Hematopoietic multipotent progenitor cell treated with erythropoietin and hydrocortisone succinate and interleukin-3 and kit ligand, for 4 days (in vitro differentiated cells): ENCODE measurements at places on chromosomes 12 and 14.

DNA sequence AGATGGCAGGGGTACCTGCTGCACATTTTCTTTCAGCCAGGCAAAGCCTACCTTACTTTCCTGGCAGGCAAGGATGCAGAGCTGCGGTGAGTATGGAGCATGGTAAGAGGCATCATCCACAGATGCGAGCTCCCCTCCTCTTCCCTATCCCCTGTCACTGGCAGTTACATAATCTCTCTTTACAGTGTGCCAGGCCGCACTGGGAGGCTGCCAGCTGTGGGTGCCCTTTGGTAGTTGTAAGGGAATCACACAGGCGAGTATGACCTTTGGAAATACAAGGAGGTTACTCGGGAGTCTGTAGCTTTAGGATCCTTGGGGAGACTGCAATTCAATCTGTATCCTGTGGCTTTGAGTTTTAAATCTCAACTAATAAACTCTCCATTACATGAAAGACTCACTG is 132.5 kb downstream of the KTN1 start:
- no peak for DNase-seq

GRCh38 chr14:56367416-56367815 is 212.2 kb upstream of the TMEM260 start:
- DNase-seq = no peak

GRCh38 chr12:2804393-2805142 is 7.9 kb upstream of the ITFG2 start:
- DNase-seq = peak; percentile 13

- DNase-seq = no peak
These were observed 30.5 kb upstream of the REP15 start for GRCh38 chr12:27665704-27666103.

DNA sequence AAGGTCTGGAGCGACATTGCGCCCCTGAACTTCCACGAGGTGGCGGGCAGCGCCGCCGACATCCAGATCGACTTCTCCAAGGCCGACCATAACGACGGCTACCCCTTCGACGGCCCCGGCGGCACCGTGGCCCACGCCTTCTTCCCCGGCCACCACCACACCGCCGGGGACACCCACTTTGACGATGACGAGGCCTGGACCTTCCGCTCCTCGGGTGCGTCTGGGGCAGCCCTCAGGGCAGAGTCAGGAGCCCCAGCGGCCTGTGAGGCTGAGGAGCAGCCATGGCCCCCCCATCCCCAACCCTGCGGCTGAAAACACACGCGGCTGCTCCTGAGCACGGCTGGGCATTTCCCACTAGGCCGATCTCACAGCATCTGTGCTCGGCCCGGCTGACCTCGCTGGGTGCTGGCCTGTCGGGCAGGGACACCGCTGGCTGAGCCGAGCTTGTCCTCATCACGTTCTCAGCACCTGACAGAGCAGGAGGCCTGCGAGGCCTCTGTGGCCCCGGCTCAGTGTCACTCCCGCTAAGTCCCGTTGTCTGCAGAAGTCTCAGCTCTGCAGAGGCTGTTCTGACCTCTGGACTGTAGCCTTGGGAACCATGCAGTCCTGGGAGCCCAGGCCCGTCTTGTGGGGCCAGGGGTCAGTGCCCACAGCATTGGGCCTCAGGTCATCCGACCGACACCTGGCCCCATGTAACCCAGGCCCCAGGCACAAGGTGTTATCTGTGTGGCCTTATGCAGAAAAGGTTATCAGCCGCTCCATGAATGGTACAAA is 12.6 kb downstream of the MMP17 start:
- DNase-seq = no peak

DNA sequence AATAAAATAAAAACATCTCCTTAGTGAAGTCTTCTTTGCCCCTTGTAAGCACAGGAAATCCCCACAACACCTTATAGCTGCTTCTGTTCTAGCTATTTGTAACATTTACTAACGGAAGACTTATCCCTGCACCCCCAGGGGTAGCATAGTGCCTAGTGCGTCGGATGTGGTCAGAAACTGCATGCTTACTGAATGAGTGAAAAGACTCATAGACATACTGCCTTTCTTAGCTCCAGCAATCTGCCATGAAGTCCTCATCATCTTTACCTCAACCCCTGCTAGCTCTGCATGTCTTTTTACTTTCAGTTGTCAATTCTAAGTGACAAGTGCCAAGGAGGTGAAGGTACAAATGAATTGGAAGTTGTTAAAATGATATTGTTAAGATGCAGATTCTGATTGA is 12.9 kb downstream of the RIOX1 start:
- no peak for DNase-seq

GRCh38 chr14:64388533-64389285 is 556 bp downstream of the MTHFD1 start:
- peak; percentile 41 for DNase-seq

DNA sequence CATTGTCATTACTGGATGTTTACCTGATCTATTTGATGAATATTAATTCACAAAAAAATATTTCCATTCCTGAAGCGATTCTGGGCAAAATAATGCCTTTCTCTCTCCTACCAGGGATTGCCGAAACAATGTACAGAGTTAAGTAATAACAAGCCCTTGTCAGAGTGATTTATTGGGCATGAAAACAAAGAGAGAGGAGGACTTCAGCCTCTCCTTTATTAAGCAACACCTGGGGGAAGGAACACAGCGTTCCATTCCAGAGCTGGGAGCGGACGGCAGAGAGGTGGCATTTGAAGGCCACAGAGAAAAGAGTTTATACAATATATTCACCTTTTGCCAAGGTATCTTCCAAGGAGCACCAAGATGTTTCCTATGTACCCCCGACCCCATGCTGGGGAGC is 165.8 kb downstream of the KSR2 start:
- no peak for DNase-seq

GRCh38 chr12:31803306-31804184 is 74.7 kb upstream of the AMN1 start:
- no peak for DNase-seq

GRCh38 chr12:108047071-108047550 is 82.0 kb upstream of the WSCD2 start:
- DNase-seq = peak; percentile 42

DNA sequence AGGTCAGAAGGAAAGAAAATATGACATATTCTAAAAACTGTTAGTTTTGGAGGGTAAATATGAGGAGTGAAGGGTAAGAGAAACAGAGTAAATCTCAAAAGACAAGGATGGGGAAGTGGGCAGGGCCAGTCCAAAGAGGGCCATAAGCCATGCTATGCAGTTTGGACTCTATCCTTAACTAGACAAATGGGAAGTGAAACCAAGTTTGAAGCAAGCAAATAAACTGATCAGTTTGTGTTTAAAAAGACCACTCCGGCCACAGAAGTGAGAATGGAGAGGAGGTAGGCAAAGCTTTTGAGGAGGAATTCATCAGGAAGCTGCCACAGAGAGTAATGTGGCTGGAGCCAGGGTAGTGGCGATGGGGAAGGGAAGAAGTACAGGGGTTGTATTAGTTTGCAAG is 37.5 kb upstream of the DAAM1 start:
- peak; percentile 9 for DNase-seq

GRCh38 chr14:88518592-88519512 is 36.0 kb downstream of the PTPN21 start:
- DNase-seq = no peak

- DNase-seq = no peak
These were observed 84.0 kb downstream of the BORCS5 start for GRCh38 chr12:12440784-12441428.
